ENCODE measurements at places on chromosomes 12 and 14. TPM values are rescaled to one million over a fixed set of nuclear protein-coding genes. Genes with fewer than 3 reads are reported as not detected.

- no peak for DNase-seq
Measured at GRCh38 chr12:113271853-113272561, 50.7 kb downstream of the TPCN1 start.

Gene AVPR1A
- not detected for total RNA-seq

GRCh38 chr14:68891851-68892660 is 87.0 kb downstream of the ACTN1 start:
- DNase-seq = no peak

DNA sequence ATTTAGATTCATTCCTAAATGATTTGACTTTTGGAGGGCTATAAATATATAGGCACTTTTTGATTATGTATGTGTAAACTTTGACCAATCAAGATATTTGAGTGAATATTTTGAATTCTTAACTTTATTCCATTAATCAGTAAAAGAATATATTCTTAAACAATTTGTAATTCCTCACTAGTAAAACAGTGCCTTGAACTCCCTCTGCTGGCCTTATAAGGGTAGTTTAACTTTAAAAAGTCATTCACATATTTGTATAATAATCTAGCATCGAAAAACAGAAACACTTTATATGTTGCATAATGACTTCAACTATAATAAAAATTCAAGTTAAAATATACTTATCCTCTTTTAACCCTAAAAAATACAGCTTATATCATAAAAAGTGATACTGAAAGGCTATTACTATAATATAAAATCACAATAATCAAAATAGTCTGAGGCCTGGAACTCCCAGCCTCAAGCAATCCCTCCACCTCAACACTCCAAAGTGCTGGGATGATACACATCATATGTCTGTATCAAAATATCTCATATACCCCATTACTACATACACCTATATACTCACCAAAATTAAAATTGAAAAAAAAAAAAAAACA is 31.2 kb downstream of the CCDC59 start:
- peak; percentile 53 for DNase-seq

Gene LIN7A
- total RNA-seq = not detected

Gene KLHL28
- total RNA-seq = 1.4 TPM

Gene OR4E2
- not detected for total RNA-seq

- no peak for DNase-seq
Measured at GRCh38 chr14:90087433-90087832, 25.6 kb downstream of the KCNK13 start.

DNA sequence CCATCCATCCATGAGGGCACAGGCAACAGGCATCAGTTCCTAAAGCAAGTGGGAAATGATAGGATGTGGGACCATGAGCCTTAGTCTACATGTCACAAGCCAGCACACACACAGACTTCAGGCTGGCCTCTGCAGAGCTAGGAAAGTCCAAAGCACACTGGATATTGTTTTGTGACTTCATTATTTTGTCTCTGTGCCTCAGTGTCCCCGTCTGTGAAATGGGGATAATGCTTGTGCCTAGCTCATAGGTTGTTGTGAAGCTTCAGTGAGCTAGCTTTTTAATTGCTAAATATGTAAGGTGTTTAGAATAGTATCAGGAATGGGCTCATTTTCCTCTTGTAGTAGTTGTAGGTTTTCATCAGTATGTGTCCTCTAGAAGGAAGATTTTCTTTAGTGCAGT is 27.0 kb upstream of the PLEK2 start:
- no peak for DNase-seq

- no peak for DNase-seq
Measured at GRCh38 chr12:132243596-132244310, 85.6 kb downstream of the GALNT9 start.

DNA sequence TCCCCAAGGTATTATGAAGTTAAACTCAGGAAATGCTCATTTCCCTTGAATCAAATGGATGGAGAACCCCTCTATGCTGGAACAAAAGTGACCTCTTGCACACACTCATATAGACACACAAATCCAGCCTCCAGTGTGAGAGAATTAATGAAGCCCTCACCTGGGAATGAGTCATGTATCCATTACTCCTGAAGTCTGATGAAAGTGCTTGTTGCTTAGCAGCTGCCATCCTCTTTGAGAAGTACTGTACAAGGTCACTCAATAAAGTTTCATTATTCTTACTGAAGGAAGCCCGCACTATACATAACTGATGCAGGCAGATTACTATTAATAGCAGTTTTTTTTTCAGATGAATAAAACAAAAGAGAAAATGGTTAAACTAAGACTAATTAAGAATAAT is 102.3 kb downstream of the RERG start:
- no peak for DNase-seq

DNA sequence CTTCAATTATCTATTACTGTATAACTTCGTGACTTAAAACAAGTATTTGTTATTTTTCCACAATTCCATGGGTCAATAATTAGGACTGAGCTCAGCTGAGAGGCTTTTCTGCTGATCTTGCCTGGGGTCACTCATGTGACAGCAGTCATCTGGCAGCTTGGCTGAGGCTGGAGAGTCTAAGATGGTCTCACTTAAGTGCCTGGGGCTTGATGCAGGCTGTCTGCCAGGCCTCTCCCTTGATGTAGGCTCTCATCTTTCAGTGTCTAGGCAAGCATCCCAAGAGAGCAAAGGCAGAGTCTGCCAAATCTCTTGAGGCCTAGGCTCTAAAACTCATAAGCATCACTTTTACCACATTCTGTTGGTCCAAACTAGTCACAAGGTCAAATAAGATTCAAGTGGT is 93.2 kb downstream of the NKX2-1 start:
- no peak for DNase-seq

GRCh38 chr14:43145361-43145760 is 1361.7 kb downstream of the FSCB start:
- no peak for DNase-seq

DNA sequence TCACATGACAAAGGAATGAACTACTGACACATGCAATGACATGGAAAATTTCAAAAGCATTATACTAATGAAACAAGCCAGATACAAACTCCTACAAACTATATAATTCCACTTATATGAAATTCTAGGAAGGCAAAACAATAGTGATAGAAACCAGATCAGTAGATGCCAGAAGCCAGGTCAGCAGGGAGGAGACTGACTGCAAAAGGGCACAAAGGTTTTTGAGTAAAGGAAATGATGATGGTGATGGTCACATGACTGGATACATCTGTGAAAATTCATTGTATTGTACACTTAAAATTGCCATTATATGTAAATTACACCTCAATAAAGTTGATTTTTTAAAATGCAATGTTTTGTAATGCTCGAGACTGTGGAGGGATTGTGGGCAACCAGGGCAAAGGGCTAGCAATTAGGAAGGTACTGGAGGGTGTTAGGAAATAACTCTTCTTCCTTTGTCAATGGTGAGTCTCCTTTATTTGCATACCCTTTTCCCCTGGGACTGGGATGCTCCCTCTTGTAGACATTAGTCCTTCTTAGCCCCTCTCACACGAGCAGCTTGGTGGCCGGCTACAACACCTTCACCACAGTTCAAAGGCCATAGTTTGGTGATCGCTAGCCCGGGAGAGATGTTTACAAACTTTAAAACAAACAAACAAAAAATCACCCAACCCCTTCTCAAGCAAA is 6.7 kb upstream of the PRPF40B start:
- DNase-seq = no peak

Gene AICDA
- not detected for total RNA-seq

DNA sequence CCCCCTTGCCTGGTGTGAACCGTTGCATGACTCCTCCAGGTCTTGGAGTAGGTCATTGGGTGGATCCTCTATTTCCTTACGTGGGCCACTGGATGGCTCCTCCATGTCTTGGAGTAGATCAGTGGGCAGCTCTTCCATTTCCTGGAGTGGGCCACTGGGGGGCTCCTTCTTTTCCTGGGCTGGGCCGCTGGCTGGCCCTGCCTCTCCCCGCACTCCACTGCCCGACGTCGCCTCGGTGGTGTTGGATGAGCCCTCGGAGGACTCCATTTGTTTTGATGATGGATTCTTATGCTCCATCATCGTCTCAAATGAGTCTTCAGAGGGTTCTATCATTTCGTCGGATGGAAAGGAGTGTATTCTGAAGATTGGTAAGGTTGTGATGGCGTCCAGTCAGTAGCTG is 19.1 kb downstream of the RTL1 start:
- DNase-seq = no peak

Gene SSTR1
- total RNA-seq = 0.56 TPM

GRCh38 chr12:120795441-120796178 is 70.0 kb downstream of the ACADS start:
- DNase-seq = no peak

Gene ETFBKMT
- total RNA-seq = 0.08 TPM

Gene ARF6
- 47.3 TPM for total RNA-seq

DNA sequence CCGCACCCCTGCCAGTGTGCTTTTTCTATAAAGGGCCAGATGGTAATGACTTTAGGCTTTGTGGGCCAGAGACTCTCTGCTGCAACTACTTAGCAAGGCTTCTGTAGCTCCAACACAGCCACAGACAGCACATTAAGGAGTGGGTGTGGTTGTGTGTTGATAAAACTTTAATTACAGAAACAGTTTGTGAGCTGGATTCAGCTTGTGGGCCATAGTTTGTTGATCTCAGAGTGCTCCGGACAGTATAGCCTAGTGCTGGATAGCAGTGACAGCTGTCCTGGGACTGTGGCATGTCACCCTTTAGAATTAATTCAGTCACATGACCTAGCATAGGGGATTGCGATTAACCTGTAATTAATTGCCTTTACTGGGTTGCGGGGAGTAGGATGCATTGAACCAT is 109.7 kb downstream of the ZNF664 start:
- DNase-seq = no peak

Gene MYO1A
- 0.76 TPM for total RNA-seq

- DNase-seq = no peak
Measured at GRCh38 chr12:84954415-84954814, 41.8 kb upstream of the SLC6A15 start.

Gene GPD1
- 8.0 TPM for total RNA-seq

- no peak for DNase-seq
Measured at GRCh38 chr12:91417650-91418049, 235.0 kb upstream of the DCN start.

Gene NELL2
- total RNA-seq = not detected

DNA sequence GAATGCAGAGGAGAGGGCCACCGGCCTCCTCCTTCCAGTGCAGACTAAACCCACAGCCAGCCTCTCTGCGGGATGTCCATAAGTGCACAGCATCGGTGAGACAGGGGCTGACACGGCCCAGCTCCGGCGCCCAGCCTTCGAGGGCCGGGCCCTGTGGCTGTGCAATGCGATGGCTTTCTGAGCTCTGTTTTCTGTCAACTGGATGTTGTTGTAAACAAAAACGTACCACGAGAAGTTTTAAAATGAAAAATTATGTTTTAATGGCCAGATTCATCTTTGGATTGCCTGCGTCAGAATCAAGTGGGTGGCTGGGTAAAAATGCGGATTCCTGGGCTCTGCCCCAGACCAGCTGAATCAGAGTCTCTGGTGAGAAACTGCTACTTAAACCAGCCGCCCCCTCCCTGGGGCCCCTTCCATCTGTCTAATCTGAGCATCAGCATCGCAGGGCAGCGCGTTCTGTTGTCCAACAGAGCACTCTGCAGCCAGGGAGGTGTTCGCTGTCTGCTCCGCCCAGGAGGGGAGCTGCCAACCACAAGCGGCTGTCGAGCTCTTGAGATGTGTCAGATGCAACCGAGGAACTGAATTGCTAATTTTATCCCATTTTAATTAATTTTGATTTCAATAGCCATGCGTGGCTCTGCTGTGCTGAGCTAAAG is 133.4 kb downstream of the RFLNA start:
- DNase-seq = no peak

Gene KRT83
- total RNA-seq = 0.94 TPM

Gene MGST1
- total RNA-seq = 48.4 TPM

Gene POP5
- 70.9 TPM for total RNA-seq

DNA sequence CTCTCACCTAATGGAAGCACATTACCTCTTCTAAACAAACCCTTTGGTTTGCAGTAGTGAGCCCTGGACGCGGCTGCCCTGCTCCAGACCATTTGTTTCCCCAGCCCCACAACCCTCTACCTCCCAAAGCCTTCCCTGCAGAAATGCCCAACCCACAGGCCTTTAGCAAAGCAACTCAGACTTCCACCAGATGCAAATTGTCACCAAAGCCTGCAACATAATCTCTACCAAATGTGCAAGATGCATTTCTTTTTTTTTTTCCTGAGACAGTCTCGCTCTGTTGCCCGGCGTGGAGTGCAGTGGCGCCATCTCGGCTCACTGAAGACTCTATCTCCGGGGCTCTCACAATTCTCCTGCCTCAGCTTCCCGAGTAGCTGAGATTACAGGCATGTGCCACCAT is 56.2 kb downstream of the VWF start:
- no peak for DNase-seq

DNA sequence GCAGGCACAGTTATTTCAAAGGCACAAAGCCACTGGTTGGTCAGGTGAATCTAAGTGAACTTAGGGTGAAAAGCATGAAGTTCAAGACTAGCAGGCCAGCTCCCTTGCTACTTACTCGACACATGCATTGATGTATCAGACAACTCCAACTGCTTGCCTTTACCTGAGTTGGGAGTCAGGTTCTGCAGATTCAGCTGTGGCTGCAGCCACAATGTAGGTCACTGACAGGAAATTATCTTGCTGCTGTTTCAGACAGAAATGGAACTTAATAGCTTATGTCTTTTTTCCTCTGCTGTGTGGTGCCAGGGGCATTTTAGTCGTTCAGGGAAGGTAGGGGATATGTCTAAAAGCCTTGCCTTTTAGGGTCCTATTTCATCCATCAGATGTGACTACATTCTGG is 125.6 kb upstream of the RPH3A start:
- no peak for DNase-seq

DNA sequence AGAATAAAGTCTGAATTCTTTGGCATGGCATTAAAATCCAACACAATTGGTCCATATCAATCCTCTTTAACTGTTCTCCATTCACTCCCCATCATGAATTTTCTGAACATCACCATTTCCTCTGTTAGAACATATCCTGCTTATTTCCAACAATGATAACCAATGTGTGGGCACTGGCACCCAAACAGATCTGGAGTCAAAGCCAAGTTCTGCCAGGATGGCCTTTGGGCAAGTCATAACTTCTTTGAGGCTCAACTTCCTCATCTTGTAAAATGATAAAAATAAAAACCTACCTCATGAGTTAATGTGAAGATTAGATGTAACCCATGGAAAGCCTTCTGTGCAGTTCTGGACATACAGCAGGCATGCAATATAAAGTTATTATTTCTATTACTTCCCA is 12.5 kb downstream of the PAWR start:
- DNase-seq = no peak

DNA sequence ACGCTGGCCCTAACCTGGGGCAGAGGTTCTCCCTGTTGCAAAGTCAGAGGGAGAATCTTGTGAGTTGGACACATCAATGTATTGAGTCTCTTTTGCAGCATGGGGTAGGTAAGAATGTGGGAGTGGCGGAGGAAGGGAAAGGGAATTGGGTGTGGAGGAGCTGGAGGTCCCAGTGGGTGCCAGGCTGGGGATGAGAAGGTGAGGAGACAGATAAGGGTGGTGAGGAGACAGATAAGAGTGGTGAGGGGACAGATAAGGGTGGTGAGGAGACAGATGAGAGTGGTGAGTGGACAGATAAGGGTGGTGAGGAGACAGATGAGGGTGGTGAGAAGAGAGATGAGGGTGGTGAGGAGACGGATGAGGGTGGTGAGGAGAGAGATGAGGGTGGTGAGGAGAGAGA is 72.9 kb upstream of the SFSWAP start:
- no peak for DNase-seq

Measured in HT-29 (cell line).